ENCODE measurements at places on chromosomes 1 and 21.

- DNase-seq = no peak
These were observed 148.4 kb downstream of the TOMM20 start for GRCh38 chr1:234980291-234980644.

DNA sequence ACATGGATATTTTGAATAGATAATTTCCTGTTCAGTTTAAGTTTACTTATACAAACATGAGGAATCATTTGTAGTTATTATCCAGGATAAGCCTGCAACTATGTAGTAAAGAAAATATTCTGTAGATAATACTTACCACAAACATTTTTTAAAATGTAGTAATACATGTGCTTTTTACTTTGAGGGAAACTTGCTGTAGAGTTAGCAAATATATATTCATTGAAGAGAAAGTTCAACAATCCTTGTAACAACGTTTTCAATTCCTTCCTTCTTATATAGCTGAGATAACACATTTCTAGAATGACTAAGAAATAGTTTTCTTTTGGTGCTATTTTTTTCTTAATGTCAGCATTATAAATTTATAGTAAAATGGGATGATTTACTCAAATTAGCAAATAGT lies 664.6 kb upstream of the ADAMTS5 start:
- no peak for DNase-seq

DNA sequence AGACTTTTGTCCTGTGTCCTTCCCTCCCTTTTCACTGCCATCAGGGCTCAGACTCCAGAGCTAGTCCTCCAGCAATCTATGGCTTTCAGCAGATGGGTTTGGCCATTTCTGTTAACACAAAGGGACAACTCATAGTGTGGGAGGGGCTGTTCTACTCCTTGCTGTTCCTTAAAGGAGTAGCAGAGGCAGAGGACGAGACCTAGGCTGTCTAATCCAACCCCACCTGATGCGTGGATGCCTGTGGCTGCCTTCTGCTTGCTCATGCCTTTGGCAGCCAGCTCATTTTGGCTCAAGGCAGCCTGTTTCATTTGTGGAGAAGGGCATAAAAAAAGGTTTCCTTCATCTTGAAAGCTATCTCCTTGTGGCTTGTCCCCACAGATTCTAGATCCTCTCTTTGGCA lies 27.0 kb downstream of the MFSD2A start:
- DNase-seq = no peak

- DNase-seq = no peak
These were observed 284.0 kb downstream of the RPS6KC1 start for GRCh38 chr1:213335084-213335483.

DNA sequence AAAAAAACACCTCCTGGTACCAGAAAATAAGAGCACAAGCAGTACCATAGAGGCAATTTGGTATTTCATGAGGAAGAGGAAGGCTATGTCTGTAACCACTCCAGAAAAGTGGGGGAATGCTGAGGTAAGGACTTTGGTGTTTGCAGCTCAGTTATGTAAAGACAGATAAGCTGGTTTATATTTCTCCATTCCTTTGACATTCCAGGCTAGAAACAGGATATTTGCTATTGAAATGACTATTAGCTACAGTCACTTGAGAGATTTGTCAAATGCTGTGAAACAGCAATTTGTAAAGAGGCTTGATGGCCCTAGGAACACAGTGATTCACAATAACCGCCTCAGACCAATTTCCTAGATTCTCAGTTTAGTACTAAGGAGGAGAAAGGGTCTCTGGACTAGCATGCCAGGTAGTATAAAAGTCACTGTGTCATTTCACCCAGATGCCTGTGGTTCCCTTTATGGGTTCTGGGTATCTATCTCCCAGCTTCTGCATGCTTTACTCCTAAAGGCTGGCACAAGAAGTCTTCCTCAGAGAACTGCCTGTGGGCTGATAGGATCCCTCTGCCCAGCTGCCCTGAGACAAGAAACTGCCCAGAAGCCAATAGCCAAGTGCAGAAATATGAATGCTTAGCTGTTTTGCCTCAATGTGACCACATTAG lies 80.5 kb downstream of the VCAM1 start:
- no peak for DNase-seq

GRCh38 chr1:87402241-87403002 lies 73.7 kb downstream of the LMO4 start:
- no peak for DNase-seq

GRCh38 chr21:28856588-28857250 lies 136.0 kb downstream of the LTN1 start:
- DNase-seq = no peak

GRCh38 chr1:56194701-56195300 lies 384.6 kb downstream of the PLPP3 start:
- no peak for DNase-seq

- DNase-seq = no peak
These were observed 89.2 kb upstream of the GRIK3 start for GRCh38 chr1:37123276-37124115.

- DNase-seq = no peak
These were observed 337.5 kb downstream of the LRRIQ3 start for GRCh38 chr1:73860421-73860950.

- DNase-seq = peak; percentile 77
These were observed 62.1 kb downstream of the DEGS1 start for GRCh38 chr1:224245188-224245587.

DNA sequence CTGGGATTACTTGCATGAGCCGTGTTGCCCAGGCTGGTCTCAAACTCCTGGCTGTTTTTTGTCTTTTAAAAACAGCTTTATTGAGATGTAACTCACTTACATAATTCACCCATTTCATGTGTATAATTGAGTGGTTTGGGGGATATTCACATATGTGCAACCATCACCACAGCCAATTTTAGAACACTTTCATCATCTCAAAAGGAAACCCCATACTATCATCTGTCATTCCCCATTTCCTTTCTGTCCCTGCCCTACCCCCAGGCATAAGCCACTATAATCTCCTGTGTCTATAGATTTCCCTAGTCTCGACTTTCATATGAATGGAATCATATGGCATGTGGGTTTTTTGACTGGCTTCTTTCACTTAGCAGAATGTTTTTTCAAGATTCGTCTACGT lies 43.3 kb downstream of the GPR137B start:
- DNase-seq = peak; percentile 5

DNA sequence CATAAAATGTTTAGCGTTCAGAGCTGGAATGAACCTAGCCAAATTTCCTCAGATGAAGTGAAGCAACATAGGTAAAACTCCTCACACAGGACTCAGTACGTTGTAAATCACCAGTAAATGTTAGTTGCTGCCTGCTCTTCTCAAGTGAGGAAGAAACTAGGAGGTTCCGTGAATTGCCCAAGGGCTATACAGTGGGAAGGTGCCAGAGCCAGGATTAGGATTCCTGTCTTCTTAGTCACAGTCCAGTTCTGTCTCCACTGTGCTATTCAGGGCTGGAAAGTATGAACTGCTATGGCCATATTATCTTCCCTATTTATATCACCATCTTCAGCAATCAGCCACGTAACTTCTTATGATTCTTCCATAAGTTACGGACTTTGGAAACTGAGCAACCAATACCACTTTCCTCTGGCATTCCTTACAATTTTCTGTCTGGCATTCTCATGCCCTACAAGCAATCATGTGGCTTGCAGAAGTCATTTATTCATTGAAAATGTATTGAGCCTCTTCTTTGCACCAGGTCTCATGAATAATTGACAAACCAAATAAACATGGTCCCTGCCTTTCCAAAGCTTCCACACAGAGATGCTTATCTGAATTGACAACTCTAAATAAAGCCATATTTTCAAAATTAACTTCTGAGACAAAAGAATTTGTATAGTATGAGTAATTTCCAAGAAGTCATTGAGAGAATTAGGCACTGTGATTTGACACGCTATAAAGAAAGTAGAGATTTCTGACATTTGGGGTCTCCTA lies 271.6 kb upstream of the SGIP1 start:
- DNase-seq = no peak

GRCh38 chr1:247295274-247295684 lies 36.4 kb downstream of the ZNF496 start:
- DNase-seq = no peak

GRCh38 chr1:201017828-201018163 lies 5.7 kb downstream of the KIF21B start:
- DNase-seq = no peak

DNA sequence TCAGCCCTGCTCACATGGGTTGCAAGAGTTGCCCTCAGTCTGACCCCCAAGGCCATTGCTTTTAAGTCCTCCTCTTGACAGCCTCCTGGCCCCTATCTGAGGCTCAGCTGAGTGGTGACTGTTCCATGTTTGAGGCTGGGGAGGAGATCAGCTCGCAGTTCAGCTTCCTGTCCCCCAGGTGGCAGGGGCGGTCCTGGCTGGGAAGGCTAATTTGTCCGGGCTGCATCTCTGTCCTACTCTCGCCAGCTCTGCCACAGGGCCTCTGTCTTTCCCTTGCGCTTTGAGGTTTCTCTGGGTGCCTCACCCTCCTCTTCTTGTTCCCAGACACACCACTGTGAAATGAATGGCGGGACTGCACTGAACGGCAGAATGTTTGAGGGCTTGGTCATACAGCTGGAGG lies 157.3 kb downstream of the KCNJ6 start:
- DNase-seq = peak; percentile 60

DNA sequence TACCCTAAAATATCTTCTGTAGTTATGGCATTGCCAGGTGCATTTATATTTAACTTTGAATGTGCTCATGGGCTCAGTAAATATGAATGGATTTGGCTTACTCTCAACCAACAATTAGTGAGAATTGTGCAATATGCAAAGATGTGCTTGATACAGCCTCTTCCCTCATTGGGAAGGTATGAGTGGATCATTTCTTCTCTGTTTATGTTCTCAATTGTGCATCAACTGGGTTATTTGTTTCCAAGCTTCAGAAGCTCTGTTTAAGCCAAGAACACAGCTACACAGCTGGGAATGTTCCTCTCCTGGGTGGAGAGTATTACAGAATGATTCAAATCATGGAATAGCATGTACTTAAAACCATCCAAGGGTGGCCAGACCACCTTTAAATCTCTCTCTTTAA lies 17.6 kb upstream of the MAP1LC3C start:
- no peak for DNase-seq

DNA sequence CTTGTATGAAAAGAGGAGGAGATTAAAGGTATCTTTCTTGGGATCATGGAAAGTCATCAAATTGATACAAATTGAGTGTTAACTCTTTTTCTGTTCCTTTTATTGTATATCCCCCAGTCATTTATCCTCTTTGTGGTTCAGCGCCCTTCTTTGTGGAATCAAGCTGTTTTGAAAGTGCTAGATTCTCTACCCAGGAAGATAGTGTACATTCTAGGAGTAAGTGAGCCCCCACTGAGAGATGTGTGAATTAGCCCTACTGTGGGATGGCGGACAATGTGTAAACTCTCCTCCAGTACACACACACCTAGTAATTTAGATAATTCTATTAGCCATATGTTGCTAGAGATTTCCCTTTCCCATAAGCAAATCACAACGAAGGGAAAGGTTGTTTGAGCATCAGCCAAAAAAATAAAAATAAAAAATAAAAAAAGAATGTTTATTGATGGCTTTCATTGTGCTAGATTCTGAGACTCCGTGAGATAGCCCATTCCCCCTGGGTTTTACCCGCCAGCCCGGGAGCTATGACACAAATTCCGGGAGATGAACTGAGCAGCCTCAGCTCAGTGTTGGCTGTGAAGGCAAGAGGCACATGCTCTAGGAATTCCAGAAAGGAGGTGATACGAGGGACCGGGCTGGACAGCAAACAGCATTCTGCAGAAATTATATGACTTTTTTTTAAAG lies 378.4 kb upstream of the RUNX1 start:
- no peak for DNase-seq

DNA sequence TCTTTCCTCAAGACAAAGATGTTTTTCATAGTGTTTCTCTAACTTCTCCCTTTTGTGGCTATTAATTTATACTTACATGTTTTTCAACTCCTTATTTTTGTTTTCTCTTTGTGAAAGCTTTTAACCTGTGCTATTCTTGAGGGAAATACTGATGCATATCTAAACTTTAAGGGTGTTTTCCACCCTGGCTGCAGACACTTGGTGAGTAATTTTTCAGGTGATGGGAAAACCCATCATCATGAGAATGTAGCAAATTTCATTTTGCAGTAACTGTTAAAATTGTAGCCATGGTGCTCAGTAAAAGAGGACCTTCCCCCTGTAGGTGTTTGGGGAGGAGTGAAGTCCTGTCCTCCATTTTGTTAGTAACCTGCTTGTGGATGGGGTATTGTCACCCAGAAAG lies 124.2 kb downstream of the LIPI start:
- DNase-seq = no peak

DNA sequence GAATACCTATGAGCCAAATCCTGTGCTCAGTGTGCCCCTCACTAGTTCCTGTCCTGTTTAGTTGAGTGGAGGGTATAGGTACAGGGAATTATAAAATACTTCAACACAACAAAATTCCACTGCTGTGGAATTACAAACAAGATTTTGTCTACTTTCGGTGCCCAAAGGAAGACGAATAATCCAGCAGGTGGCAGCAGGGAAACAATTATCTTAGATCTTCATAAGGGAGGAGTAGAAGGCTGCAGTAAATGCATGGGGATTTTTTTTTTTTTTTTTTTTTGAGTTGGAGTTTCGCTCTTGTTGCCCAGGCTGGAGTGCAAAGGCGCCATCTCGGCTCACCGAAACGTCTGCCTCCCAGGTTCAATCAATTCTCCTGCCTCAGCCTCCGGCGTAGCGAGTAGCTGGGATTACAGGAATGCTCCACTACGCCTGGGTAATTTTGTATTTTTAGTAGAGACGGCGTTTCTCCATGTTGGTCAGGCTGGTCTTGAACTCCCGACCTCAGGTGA lies 2.0 kb upstream of the PIP5K1A start:
- DNase-seq = peak; percentile 47
